Activated T-helper 2 cell treated with anti-CD3 and anti-CD28 coated beads, Interferon-gamma antibody, Interleukin-2, Interleukin-4, amounts not matched to agents 10 μg/mL and 5 μg/mL and 100 μg/mL, durations not matched to agents 14 hours and 24 hours and 36 hours (primary cell): ENCODE measurements at places on chromosomes 13 and 19. TPM values are rescaled to one million over a fixed set of nuclear protein-coding genes. Genes with fewer than 3 reads are reported as not detected.
A peak's percentile ranks its signal among the peaks of the same experiment; 100 is the strongest.

Gene CGB2
- 0.28 TPM in 1 of 2 replicates, not detected in the other for total RNA-seq

- no peak overlapping the region for H3K27ac ChIP-seq
- peaks cover 62% of the 10 kb centered on the region for H3K4me1 ChIP-seq
- no peak for DNase-seq
These were observed 17.0 kb downstream of the RBM26 start for GRCh38 chr13:79389026-79389425.

- peak overlapping the region; percentile 96 for H3K27ac ChIP-seq
- H3K27me3 ChIP-seq = no peaks in the 10 kb centered on the region
- peaks cover 7% of the 10 kb centered on the region for H3K4me1 ChIP-seq
- DNase-seq = peak; percentile 57
- no peaks in the 10 kb centered on the region for H3K36me3 ChIP-seq
These were observed 36.0 kb upstream of the NEK3 start for GRCh38 chr13:52195401-52195837.

GRCh38 chr19:15264061-15264932, 32.0 kb upstream of the EPHX3 start:
- peaks cover 68% of the 10 kb centered on the region for H3K36me3 ChIP-seq
- peak; percentile 53 for DNase-seq
- no peaks in the 10 kb centered on the region for H3K27me3 ChIP-seq
- H3K4me1 ChIP-seq = peaks cover 1% of the 10 kb centered on the region
- H3K4me3 ChIP-seq = no peak overlapping the region

GRCh38 chr13:36841391-36841790, 22.4 kb downstream of the RFXAP start:
- H3K4me3 ChIP-seq = no peak overlapping the region
- H3K27me3 ChIP-seq = no peaks in the 10 kb centered on the region
- H3K36me3 ChIP-seq = peaks cover 3% of the 10 kb centered on the region
- H3K4me1 ChIP-seq = peaks cover 6% of the 10 kb centered on the region
- H3K27ac ChIP-seq = no peak overlapping the region

Gene COG6
- total RNA-seq = 32.4 and 42.2 TPM in 2 replicates

GRCh38 chr19:11506967-11507366, 1.3 kb upstream of the ZNF653 start:
- DNase-seq = no peak
- H3K36me3 ChIP-seq = peaks cover 20% of the 10 kb centered on the region
- no peaks in the 10 kb centered on the region for H3K27me3 ChIP-seq
- peak overlapping the region; percentile 89 for H3K4me3 ChIP-seq

DNA sequence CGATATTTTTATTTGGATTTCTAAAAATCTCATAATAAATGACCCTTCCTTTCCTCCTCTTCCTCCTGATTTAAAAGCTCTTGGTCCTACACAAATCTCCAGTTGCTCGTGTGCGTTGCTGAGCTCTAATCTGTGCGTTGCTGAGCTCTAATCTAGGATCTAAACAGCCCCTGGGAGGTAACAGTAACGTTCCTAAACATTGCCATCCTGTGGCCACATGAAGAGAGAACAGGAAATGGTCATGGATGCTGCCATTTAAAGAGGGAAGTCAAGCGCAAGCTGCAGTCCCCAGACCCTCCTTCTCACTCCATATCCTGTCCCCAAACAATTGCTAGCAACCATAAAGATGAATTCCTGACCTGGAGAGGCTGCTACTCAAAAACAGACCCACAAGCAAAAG, 170.8 kb downstream of the NUFIP1 start:
- H3K36me3 ChIP-seq = no peaks in the 10 kb centered on the region
- H3K27ac ChIP-seq = no peak overlapping the region
- DNase-seq = no peak
- H3K4me1 ChIP-seq = peaks cover 24% of the 10 kb centered on the region

DNA sequence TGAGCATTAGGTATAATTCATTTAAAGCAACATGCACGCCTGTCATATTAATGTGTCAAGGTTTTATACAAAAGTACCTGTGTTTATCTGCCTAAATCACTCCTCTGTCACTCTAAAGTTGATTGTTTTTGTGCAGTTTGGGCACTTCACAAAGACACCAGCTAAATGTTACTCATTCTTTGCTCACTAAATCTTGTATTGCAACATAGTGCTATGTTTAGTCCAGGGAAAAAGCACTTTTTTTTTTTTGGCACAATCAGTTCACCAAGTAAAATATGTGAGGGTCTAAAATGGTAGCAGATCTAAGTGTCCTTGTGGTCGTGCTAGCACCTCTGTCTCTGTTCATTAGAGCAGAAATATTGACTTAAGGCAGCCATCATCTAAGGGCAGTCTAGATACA, 2526.7 kb upstream of the PCDH20 start:
- no peak for DNase-seq
- H3K36me3 ChIP-seq = no peaks in the 10 kb centered on the region
- no peaks in the 10 kb centered on the region for H3K4me1 ChIP-seq
- no peak overlapping the region for H3K27ac ChIP-seq
- H3K4me3 ChIP-seq = no peak overlapping the region

Gene CYP4F2
- not detected in 2 replicates for total RNA-seq

Gene CEACAM5
- total RNA-seq = not detected in 2 replicates
